Muscle of leg (tissue), 16 donors: ENCODE measurements at places on chromosomes 2 and 18.

- DNase-seq = no peak
Observed at GRCh38 chr18:47342566-47342965, 91.1 kb upstream of the SKOR2 start.

GRCh38 chr2:145413261-145414030 lies 893.5 kb upstream of the ZEB2 start:
- DNase-seq = no peak

GRCh38 chr18:10041180-10041579 lies 127.4 kb downstream of the VAPA start:
- no peak for DNase-seq

DNA sequence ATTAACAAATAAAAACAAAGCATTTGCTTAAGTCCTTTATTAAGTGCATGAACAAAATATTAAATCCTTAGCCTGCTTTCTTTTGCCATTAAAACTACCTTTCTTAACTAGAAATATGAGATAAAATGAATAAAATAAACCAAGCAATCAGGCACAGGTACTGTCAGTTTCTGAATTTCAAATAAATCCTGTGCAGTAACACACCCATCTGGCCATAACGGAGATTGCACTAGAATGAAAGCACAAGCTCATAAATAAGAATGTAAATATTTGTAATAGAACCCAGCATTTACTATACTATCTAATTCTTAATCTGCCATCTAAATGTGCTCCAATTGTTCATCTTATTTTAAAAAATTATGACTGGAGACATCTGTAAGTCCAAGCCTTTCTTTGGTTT lies 31.9 kb downstream of the PRKRA start:
- no peak for DNase-seq

GRCh38 chr2:106886916-106887758 lies 1.2 kb upstream of the ST6GAL2 start:
- DNase-seq = peak; percentile 50

DNA sequence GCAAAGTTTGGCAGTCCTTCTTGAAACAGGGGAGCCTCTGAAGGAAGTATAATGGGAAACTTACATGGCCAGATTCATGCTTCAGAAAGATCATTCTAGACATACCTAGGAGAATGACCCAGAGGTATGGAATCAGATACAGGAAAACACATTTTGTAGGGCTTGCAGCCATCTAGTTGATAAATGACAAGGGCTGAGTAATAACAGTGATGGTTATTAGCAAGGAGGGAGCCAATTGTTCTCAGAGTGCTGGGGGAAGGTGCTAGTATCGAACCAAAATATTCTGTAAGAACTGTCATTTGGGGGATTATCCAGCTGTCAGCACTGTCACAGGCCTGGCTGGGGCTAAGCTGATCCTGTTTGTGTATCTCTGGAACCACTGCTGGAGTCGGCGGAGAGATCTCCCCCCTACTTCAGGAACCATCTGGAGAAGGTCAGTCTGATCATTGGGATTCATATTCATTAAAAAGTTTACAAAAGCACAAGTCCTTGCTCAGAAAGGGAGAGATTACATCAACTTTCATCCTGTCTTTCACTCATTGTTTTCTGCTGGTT lies 113.8 kb upstream of the THSD7B start:
- peak; percentile 77 for DNase-seq

DNA sequence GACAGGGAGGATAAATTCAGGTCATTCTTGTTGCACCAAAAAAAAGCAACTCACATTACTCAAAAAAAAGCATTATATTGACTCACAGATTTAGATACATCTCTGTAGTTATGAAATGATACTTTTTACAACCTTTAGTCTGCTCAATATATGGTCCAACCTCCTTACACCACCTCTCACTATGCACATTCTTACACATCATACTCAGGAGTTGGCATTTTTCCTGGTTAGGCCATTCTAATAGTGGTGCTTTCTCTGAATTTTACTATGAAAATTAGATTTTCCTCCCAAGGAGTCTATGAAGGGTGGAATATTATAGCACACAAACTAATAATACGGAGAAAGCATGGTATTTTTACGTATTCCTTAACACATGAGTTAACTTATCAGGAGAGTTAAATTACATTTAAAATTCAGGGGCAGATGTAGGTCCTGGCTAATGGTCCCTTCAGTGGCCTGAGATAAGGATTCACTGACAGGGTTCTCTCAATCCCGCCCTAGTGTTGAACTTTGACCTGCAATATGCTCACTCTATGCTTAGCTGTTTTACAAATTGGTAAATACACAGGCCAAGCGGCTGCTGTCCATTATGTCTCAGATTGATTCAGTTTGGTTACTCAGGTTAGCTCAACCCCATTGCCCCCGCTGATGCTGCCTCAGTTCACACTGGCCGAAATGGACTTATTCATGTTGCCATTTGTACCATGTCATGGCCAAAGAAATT lies 153.6 kb downstream of the NCKAP5 start:
- DNase-seq = no peak
